ENCODE measurements at places on chromosomes 7 and 10.

- no peak for DNase-seq
Measured at GRCh38 chr10:3784510-3785250, at the start of gene KLF6. Gene KLF6, minus strand, starts transcription at chr10:3785209. Its CDS starts 195 bp downstream, at chr10:3785014.

GRCh38 chr10:47285381-47286115 lies 14.4 kb upstream of the GDF10 start:
- no peak for DNase-seq

GRCh38 chr7:1385809-1386622 lies 73.3 kb downstream of the MICALL2 start:
- no peak for DNase-seq

- no peak for DNase-seq
Measured at GRCh38 chr7:41058986-41059741, 643.7 kb downstream of the INHBA start.

DNA sequence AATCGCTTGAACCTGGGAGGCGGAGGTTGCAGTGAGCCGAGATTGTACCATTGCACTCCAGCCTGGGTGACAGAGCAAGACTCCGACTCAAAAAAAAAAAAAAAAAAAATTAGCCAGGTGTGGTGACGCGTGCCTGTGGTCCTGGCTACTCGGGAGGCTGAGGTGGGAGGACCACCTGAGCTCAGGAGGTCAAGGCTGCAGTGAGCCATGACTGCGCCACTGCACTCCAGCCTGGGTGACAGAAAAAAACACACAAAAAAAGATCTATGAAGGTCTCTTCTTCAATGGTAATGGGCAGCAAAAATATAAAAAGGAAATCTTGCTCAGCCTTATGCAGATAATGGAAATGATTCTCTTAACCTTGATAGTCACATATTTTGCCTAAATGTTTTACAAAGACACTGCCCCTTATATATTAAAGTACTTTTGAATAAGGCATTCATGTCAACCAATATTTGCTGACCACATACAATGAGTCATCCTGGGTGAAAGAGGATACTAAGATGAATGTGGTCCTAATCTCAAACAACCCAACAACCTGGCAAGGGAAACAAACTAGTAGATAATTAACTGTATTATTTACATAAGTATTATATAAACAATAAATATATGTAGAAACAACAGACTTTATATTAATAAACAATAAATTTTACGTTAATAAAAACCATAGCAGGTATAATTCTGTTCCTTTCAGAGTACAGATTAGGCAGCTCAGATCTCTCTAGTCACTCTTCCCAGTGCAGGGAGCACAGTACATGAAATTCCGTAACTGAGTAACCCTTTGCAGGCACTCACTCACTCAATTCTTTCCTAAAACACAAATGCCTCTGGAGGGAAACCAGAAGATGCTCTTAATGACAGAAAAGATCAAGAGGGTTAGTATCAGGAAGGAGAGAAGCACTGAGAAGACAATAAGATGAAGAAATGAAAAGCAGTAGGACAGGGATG lies 8.1 kb downstream of the TOMM7 start:
- no peak for DNase-seq

DNA sequence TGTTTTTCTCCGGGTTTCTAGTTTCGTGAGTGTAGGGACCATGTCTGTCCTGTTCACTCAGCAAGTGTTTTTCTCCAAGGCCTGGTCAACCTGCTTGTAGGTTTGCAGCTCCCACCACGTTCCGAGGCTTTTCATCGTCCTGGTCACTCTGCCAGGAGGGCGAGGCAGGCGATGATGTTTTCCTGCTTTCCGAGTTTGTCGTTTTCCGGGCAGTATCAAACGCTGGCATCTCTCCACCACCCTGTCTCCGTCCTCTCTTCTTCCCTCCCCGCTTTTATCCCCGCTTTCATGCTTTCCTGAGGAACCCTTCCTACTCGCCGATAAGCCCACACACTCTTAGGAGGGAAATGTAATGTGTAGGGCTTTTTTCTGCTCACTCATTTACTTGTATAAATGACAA lies 11.2 kb downstream of the IQCE start:
- no peak for DNase-seq

Measured in GM10248 (cell line).